ENCODE measurements at places on chromosomes 16 and 17.

DNA sequence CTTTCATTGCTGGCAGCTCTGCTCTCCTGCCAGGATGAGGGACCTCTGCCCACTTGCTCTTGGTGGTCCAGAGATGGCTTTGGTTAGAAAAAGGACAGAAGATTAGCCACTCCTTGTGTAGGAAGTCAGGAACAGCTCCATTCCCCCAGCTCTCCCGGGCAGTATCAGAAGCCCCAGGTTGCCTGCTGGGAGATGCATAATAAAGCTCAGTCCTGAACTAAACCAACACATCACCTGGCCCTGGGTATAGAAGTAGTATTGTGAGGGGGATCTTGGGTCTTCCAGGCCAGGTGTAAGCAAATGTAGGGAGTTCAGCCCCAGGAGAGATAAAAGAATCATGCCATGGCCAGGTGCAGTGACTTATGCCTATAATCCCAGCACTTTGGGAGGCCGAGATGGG lies 52.4 kb downstream of the NEUROD2 start:
- DNase-seq, result no peak

GRCh38 chr17:49987681-49988441 lies 7.2 kb downstream of the DLX3 start:
- no peak for DNase-seq

DNA sequence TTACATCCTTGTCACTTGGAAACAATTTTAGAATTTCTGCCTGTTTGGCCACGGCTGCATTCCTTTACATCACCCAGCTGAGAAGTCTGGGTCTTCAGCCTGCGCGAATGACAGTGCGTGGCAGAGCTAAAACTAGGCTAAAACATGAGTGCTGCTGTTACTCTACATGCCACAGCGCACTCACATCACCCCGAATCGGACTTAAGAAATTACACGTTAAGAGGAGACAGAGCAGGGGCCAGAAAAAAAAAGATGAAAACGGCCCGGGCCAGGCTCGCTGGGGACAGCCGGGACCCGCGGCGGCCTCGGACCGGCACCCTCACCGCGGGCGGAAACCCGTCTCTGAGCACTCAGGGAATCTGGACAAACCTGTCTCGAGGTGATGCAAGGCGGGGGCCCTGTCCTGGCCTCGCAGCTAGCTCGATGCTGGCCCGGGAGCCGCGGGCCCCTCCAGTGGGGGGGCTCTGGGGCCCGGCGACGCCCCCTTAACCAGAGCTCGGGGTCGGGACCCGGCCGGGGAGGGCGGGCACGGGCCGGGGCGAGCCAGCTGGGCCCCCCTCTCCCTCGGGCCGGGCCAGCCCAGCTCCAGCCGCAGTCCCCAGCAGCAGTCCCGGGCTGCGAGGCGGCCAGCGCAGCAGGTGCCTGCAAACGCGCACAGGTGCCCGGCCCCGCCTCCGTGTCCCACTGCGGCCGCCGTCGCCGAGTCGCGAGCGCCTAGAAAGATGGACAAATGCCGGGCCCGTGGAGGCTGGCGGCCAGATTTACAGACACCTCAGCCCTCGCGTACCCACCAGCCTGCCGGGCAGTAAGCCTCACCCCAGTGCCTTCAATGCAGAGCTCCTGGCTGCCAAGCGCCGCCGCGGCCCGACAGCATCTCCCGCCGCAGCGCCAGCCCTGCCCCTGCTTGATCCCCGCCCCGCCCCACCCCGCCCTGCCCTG lies at the start of gene AKTIP:
Gene AKTIP, minus strand, starts transcription at position 879 of the 939 bp plus-strand sequence. CDS start 2,950 bp downstream, outside the sequence.
- no peak for DNase-seq

DNA sequence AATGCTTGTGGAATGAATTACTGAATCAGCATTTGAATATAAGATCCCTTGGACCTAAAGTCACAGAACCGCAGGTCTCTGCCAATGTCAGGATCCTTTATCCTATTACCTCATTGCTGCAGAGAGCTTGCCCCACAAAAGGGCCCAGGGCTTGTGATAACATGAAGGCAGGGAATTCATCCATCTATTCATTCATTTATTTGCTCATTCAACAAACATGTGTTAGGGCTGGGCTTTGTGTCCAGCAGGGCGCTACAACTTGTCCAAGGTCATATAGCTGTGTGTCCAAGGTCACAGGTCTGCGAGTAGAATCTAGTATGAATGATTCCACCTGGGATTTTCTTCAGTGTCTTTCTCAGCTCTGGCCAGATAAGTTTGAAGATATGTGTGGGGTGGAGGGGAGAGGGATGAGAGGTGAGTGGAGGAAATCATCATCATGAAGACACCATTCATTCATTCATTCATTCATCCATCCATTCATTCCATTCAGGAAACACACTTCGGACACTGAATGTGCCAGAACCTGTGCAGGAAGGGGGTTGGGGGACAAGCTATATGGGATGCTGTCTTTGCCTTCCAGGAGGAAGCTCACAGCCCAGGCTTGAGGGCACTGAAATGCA lies 1.3 kb upstream of the UNC45B start:
- DNase-seq, result no peak

DNA sequence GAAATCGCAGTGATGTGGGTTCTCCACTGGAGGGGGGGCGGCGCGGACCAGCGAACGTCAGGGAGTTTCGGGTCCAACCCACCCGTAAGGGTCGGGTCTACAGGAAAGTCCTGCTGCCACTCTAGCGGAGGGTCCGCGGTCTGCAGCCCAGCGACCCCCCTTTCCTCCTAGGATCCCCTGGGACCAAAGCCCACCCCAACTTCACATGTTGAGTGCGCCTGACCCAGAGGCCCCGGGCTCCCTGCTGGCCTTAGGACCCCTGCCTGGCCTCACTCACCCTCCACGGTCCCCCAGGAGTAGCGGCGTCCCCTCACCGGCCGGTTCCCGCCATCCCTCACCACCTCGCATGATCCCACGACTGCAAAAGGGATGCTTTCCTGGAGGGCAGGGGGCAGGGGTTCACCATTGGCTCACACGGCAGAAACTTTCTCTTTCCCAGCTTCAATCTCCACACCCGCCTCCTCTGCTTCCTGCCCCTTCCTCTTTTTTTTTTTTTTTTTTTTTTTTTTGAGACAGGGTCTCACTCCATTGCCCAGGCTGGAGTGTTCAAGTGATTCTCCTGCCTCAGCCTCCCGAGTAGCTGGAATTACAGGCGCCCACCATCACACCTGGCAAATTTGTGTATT lies 3.1 kb downstream of the SEPTIN1 start:
- no peak for DNase-seq

GRCh38 chr17:72592242-72592966 lies 471.6 kb downstream of the SOX9 start:
- no peak for DNase-seq

DNA sequence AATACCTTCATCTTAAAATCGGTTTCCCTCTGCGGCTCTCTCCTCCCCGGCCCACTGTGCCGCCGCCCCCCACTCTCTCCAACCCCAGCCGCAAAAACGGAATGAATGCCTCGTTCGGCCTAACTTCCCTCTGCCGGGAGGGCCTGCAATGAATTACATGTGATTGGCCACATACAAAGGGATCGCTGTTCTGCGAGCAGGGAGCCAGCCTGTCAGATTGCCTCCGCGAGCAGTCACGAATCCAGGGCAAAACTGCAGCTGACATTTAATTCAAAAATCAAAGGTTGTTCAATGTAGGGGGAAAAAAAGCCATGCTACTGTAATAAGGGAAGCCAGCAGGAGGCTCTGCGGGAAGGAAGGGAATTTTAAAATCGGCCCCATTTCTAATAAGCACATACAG lies 84.9 kb downstream of the TBC1D16 start:
- no peak for DNase-seq

- no peak for DNase-seq
These were observed 198.5 kb upstream of the WSCD1 start for GRCh38 chr17:5871666-5872065.

DNA sequence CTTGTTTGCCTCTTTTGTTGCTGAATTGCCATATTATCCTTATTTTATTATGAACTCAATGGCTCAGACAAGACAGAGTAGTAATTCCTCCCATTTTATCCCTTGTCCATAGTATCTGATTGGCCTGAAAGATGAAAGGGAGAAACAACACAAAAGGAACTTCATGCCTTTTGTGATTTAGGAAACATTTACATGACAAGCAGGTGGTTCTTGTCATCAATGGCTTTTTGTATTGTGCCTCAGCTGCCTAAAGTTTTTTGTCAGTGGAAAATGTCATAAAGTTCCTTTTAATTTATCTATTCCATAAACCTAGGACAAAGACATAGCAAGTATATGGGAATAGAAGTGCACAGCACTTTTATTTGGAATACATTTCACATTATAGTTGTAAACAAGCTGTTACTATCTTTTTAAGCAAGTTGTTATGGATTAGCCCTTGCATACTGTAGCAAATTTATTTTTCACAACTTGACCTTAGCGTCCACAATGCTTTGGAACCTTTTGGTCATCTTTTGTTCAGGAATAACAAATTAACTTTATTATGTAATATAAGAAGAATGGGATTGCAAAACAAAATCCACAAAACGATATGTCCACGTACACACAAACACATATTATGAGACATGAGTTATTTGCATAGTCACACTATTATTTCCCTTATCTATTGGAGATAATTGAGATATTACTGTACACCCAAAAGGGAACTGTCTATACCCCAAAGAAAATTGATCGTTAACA lies 12.4 kb upstream of the MPHOSPH6 start:
- no peak for DNase-seq

DNA sequence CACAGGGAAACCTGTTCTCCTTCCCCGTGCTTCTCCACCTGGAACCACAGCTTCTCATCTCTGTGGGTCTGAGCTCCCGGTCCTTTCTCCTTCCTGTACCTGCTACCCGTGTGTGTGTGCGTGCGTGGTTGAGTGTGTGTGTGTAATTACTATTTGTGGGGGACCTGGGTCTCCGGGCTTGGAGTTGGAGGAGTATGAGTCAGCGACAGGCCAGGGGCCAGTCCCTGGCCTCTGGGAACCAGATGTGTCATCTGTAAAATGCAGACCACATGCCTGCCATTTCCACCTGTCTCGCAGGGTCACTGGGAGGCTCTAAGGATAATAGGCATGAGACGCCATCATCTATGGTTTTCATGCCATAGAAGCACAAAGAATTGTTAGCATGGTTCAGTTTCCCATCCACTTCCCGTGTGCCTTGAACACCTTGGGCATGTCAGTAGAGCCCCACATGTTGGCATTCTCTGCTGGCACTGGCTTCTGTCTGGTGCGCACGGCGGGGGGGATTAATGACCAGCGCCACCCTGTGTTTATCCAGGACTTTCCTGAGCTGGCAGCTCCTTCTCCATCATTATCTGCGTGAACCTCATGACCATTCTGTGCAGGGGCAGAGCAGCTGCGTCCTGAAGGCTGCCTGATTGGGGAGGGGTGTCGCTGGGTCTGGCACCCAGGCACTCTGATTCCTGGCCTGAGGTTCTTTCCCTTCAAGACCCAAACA lies 1.5 kb downstream of the ZNF205 start:
- DNase-seq, result no peak

- no peak for DNase-seq
These were observed 11.1 kb downstream of the LDHD start for GRCh38 chr16:75105306-75106061.

GRCh38 chr17:76498876-76499251 lies 2.4 kb downstream of the RHBDF2 start:
- DNase-seq, result no peak

DNA sequence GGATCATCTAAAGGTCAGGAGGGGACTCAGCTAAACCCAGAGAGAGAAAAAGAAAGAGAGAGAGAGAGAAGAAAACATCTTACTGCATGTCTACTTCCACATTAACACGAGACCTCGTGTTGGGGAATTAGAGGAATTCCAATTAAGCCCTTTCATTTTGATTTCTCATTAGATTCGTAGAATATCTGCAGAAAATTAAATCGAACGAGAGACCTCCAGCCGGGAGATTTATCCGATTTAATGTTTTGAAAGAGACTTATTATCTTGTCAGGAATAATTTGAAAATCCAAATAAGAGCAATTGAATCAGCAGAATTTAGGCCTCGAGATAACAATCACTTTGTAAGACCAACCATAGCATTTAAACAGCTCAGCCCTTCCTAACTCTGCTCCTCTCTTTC lies 175.6 kb downstream of the ABCC12 start:
- no peak for DNase-seq

DNA sequence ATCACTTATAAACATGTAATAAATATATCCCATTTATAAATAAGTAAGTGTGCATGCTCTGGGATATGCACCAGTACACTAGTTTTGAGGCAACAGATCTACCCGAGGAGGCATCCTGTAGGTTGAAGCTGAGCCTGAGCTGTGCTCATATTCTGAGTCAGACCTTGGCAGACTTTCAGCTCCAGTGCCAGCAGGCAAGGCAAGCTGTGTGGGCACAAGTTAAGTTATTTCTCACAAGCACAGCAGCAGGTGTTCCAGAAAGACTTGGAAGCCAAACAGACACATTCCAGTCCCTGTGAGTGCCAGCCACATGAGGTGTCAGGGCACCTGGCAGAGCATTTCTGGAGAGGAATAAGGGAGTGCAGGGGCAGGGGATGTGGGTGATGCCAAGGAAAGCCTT lies 1.3 kb upstream of the CLEC19A start:
- DNase-seq, result no peak

GRCh38 chr17:39738568-39738901 lies 797 bp downstream of the GRB7 start:
- no peak for DNase-seq

DNA sequence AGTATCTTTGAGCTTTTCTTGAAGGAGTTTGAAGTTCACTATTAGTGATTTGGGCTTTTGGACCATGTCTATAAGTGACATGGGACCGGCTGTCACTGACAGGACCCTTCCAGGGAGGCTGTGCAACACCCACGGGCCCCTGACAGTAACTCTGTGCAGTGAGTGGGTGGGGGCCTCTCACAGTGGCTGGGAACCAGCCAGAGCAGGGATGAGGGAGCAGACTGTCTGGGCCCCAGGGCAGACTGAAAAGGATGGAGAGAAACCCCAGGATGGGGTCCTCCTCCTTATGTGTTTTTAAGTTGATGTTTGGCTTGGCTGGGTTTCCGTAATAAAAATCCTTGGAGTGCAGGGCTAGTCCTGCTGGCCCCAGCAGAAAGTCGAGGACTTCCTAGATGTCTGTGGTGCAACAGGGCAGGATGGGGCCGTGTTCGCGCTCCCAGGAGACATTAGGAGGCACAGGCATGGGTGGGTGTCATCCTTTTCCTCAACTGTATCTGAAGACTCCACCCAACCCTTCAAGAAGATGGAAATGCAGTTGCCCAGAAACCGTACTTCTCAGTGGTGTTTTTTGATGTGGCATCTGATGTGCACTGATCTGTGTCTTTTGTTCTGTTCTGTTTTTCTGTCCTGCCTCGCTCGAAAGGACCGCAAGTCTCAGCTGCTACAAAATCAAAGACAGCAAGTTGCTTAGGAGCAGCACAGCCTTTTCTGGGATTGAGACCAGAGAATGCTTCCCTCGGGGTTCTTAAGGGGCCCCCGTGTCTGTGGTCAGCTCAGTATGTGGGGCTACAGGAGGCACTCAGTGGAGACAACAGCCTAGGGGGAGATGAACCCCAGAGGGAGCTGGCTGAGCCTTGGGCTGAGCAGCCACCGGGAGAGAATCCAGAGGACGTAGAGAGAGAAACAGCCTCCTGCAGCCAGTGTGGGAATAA lies 24.2 kb downstream of the PLD6 start:
- DNase-seq, result no peak

- no peak for DNase-seq
These were observed 194.5 kb upstream of the CDH13 start for GRCh38 chr16:82432261-82432660.

Data from stimulated activated CD8-positive, alpha-beta memory T cell treated with anti-CD3 and anti-CD28 coated beads, Interleukin-4, amount 100 ng/mL, for 1 hour (primary cell).